Cardiac muscle cell (in vitro differentiated cells and primary cell): ENCODE measurements at places on chromosomes 16 and 17. TPM values are rescaled to one million over a fixed set of nuclear protein-coding genes. Genes with fewer than 3 reads are reported as not detected.

- no peaks in the 10 kb centered on the region for H3K36me3 ChIP-seq
- no peaks in the 10 kb centered on the region for H3K27me3 ChIP-seq
- no peak for DNase-seq
- no peaks in the 10 kb centered on the region for H3K4me1 ChIP-seq
- no peak overlapping the region for H3K4me3 ChIP-seq
- no peak overlapping the region for H3K27ac ChIP-seq
Measured at GRCh38 chr17:27423651-27424050, 32.6 kb upstream of the KSR1 start.

DNA sequence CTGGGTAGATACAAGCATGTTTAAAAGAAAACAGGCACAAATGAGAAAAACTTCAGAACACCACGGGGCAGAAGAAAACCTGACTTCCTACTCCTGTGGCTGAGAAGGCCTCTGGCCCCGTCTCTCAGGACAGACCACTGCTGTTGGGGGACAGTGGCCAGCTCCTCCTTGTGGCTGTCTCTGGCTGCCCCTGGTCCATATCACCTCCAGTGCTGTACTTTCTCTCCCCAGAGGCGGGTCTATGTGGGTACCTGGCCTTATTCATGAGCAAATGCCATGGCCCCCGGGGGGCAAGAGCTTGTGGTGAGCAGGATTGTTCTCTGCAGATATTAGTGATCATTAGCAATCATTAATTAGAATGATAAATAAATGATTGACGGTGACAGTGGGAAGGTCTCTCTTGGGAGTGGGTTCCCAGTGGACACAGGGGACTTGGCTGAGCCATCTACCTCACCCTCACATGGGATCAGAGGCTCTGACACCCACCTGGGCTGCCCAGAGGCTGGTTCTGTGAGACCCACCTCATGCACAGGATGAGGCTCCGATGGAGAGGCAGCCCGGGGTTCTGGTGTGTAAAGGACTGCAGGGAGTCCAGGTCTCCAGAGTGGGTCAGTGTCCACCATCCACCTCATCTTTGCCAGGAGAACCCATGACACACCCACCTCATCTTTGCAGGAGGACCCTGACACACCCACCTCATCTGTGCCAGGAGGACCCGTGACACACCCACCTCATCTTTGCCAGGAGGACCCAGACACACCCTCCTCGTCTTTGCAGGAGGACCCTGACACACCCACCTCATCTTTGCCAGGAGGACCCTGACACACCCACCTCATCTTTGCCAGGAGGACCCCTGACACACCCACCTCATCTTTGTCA lies 30.6 kb upstream of the CBFA2T3 start:
- H3K4me1 ChIP-seq = peaks cover 14% of the 10 kb centered on the region
- H3K4me3 ChIP-seq = no peak overlapping the region

DNA sequence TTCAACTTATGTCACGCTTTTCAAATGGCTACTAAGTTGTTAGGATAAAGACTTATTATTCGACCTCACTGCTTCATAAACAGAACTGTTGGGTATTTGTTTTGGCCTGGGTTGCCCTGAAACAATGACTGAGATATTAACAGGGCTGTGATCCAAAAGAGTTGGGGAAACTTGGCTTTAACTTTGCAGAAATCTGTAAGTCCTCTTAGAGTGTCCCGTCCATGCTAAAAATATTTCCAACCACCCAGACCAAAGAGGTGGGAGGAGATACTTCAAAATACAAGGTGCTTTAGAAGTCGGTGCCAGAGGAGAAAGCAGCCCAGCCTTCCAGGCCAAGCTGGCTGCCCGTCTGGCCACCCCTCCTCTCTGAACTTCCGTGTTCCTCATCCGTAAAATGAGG lies 16.1 kb upstream of the SPATA32 start:
- peak; percentile 42 for DNase-seq
- peaks cover 21% of the 10 kb centered on the region for H3K4me1 ChIP-seq
- peak overlapping the region; percentile 50 for H3K27ac ChIP-seq
- no peaks in the 10 kb centered on the region for H3K27me3 ChIP-seq
- no peaks in the 10 kb centered on the region for H3K36me3 ChIP-seq

- no peaks in the 10 kb centered on the region for H3K27me3 ChIP-seq
- peak; percentile 63 for DNase-seq
- no peak overlapping the region for H3K4me3 ChIP-seq
- no peaks in the 10 kb centered on the region for H3K36me3 ChIP-seq
- no peak overlapping the region for H3K27ac ChIP-seq
Measured at GRCh38 chr16:74224828-74225612, 71.6 kb upstream of the PSMD7 start.

- DNase-seq = no peak
- H3K27ac ChIP-seq = no peak overlapping the region
- no peaks in the 10 kb centered on the region for H3K27me3 ChIP-seq
- no peaks in the 10 kb centered on the region for H3K36me3 ChIP-seq
- H3K4me1 ChIP-seq = no peaks in the 10 kb centered on the region
Measured at GRCh38 chr16:27446721-27447120, 44.7 kb downstream of the IL21R start.

- no peak overlapping the region for H3K4me3 ChIP-seq
- no peak for DNase-seq
- H3K27me3 ChIP-seq = no peaks in the 10 kb centered on the region
- H3K27ac ChIP-seq = no peak overlapping the region
- no peaks in the 10 kb centered on the region for H3K4me1 ChIP-seq
- no peaks in the 10 kb centered on the region for H3K36me3 ChIP-seq
Measured at GRCh38 chr17:44905006-44906000, 6.1 kb upstream of the EFTUD2 start.

- no peaks in the 10 kb centered on the region for H3K4me1 ChIP-seq
- no peaks in the 10 kb centered on the region for H3K27me3 ChIP-seq
- H3K27ac ChIP-seq = no peak overlapping the region
- H3K36me3 ChIP-seq = no peaks in the 10 kb centered on the region
- no peak for DNase-seq
Measured at GRCh38 chr16:57594531-57595031, 33.8 kb upstream of the ADGRG1 start.

GRCh38 chr16:79363035-79363434 lies 237.5 kb downstream of the MAF start:
- H3K27me3 ChIP-seq = no peaks in the 10 kb centered on the region
- H3K27ac ChIP-seq = no peak overlapping the region
- H3K4me1 ChIP-seq = no peaks in the 10 kb centered on the region
- DNase-seq = no peak
- no peaks in the 10 kb centered on the region for H3K36me3 ChIP-seq

DNA sequence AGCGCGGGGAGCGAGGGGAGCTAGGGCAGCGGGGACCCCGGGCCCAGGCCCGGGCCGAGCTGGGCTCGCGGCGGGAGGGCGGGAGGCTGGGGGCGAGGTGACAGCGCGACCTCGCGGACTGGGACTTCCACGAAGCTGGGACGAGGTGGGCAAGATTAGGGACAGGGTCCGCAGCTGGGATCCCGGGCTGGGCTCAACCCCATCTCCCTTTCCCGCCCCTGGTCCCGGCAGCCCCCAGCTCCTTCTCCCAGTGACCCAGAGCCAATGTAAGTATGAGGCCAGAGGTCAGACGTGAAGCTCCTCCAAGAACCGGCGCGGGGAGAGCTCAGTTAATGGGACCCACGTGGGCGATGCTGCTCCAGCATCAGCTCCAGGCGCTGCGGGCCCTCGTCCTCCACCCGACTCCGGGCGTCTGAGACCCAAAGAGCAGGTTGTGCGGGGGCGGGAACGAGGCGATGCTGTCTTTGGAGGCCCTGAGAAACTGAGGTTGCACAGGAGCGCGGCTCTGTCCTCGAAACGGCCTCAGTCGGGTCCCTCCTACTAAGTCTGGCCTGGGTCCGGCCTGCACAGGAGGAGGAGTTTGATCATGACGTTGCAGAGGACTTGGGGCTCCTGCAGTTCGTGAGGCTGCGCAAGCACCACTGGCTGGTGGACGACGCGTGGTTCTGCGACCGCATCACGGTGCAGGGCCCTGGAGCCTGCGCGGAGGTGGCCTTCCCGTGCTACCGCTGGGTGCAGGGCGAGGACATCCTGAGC lies 585 bp downstream of the ALOX12 start:
- H3K27ac ChIP-seq = no peak overlapping the region
- H3K4me1 ChIP-seq = peaks cover 17% of the 10 kb centered on the region
- H3K4me3 ChIP-seq = peak overlapping the region; percentile 0
- DNase-seq = no peak
- H3K36me3 ChIP-seq = no peaks in the 10 kb centered on the region

- no peak overlapping the region for H3K27ac ChIP-seq
- no peaks in the 10 kb centered on the region for H3K36me3 ChIP-seq
- DNase-seq = peak; percentile 52
- H3K27me3 ChIP-seq = no peaks in the 10 kb centered on the region
- no peak overlapping the region for H3K4me3 ChIP-seq
Measured at GRCh38 chr17:79970576-79971068, 65.0 kb downstream of the TBC1D16 start.

GRCh38 chr17:82490512-82491195 lies 28.9 kb upstream of the FOXK2 start:
- no peak overlapping the region for H3K27ac ChIP-seq
- H3K4me3 ChIP-seq = no peak overlapping the region
- no peaks in the 10 kb centered on the region for H3K4me1 ChIP-seq
- no peak for DNase-seq
- H3K36me3 ChIP-seq = peaks cover 27% of the 10 kb centered on the region
- H3K27me3 ChIP-seq = no peaks in the 10 kb centered on the region

- H3K36me3 ChIP-seq = peaks cover 18% of the 10 kb centered on the region
- peaks cover 14% of the 10 kb centered on the region for H3K4me1 ChIP-seq
- no peak overlapping the region for H3K4me3 ChIP-seq
- peak overlapping the region; percentile 17 for H3K27ac ChIP-seq
- H3K27me3 ChIP-seq = no peaks in the 10 kb centered on the region
Measured at GRCh38 chr17:38742411-38743308, 5.5 kb downstream of the PCGF2 start.

The ITGAE gene
- total RNA-seq = 15.6 and 18.1 TPM in 2 replicates

The CA5A gene
- total RNA-seq = not detected in 2 replicates

The MAP2K6 gene
- total RNA-seq = 8.4 and 13.2 TPM in 2 replicates

The HCRT gene
- total RNA-seq = 1.3 TPM in 1 of 2 replicates, not detected in the other

The C16orf92 gene
- not detected in 2 replicates for total RNA-seq

The IGSF6 gene
- not detected in 2 replicates for total RNA-seq

The KRTAP4-5 gene
- not detected in 2 replicates for total RNA-seq

The ZPBP2 gene
- total RNA-seq = not detected in 2 replicates
